ENCODE measurements at places on chromosomes 3 and 15. TPM values are rescaled to one million over a fixed set of nuclear protein-coding genes. Genes with fewer than 3 reads are reported as not detected.

Gene OCA2
- polyA plus RNA-seq: not detected

Gene GOLGA8J
- polyA plus RNA-seq: not detected

Gene TP63
- 0.64 TPM for polyA plus RNA-seq

Gene HHATL
- polyA plus RNA-seq: not detected

Gene ITIH1
- not detected for polyA plus RNA-seq

Gene PCOLCE2
- polyA plus RNA-seq: not detected

Gene PODXL2
- polyA plus RNA-seq: 6.9 TPM

Gene DOCK3
- polyA plus RNA-seq: 0.18 TPM

Gene IQCH
- 0.99 TPM for polyA plus RNA-seq

Gene CHL1
- polyA plus RNA-seq: not detected

Gene GRAMD1C
- polyA plus RNA-seq: not detected

Gene CPEB1
- 0.55 TPM for polyA plus RNA-seq

Gene CACNA2D3
- not detected for polyA plus RNA-seq

Gene GPR156
- polyA plus RNA-seq: not detected

Gene CXCR6
- 6.1 TPM for polyA plus RNA-seq

Gene EFCC1
- polyA plus RNA-seq: not detected

Gene LOXL1
- 6.4 TPM for polyA plus RNA-seq

Gene LSAMP
- not detected for polyA plus RNA-seq

Gene SLC6A6
- polyA plus RNA-seq: 3.8 TPM

Gene LRTM1
- polyA plus RNA-seq: not detected

Gene GREM1
- not detected for polyA plus RNA-seq

Gene FHIT
- polyA plus RNA-seq: 18.1 TPM

Gene DPP8
- 51.6 TPM for polyA plus RNA-seq

Gene PYGO1
- not detected for polyA plus RNA-seq

Gene GCNT3
- polyA plus RNA-seq: not detected

Gene ABHD6
- 8.2 TPM for polyA plus RNA-seq

Gene PLSCR4
- polyA plus RNA-seq: not detected

Gene TUSC7
- not detected for polyA plus RNA-seq

Gene DNAH12
- not detected for polyA plus RNA-seq

Gene SAXO2
- not detected for polyA plus RNA-seq

Gene MAGEL2
- polyA plus RNA-seq: not detected

Gene KLHL6
- 8.4 TPM for polyA plus RNA-seq

Gene GPR27
- polyA plus RNA-seq: 1.4 TPM

Gene ANKUB1
- not detected for polyA plus RNA-seq

Gene LRRC2
- polyA plus RNA-seq: not detected

Gene AZI2
- polyA plus RNA-seq: 43.2 TPM

Gene GATA2
- polyA plus RNA-seq: not detected

Gene CFAP91
- 0.48 TPM for polyA plus RNA-seq

Gene NECTIN3
- polyA plus RNA-seq: 1.9 TPM

Gene ACKR4
- not detected for polyA plus RNA-seq

Gene LRRC58
- 8.8 TPM for polyA plus RNA-seq

Gene RETNLB
- polyA plus RNA-seq: not detected

Gene TMEM207
- not detected for polyA plus RNA-seq

Gene EHD4
- 13.9 TPM for polyA plus RNA-seq

Gene BFSP2
- 0.86 TPM for polyA plus RNA-seq

Gene PLSCR2
- not detected for polyA plus RNA-seq

Gene MEF2A
- 11.4 TPM for polyA plus RNA-seq

Gene UPK1B
- polyA plus RNA-seq: not detected

Gene TGM5
- polyA plus RNA-seq: not detected

All from CD4-positive, alpha-beta memory T cell (primary cell).